Mammary epithelial cell (primary cell): ENCODE measurements at places on chromosomes 2 and 18. TPM values are rescaled to one million over a fixed set of nuclear protein-coding genes. Genes with fewer than 3 reads are reported as not detected.

DNA sequence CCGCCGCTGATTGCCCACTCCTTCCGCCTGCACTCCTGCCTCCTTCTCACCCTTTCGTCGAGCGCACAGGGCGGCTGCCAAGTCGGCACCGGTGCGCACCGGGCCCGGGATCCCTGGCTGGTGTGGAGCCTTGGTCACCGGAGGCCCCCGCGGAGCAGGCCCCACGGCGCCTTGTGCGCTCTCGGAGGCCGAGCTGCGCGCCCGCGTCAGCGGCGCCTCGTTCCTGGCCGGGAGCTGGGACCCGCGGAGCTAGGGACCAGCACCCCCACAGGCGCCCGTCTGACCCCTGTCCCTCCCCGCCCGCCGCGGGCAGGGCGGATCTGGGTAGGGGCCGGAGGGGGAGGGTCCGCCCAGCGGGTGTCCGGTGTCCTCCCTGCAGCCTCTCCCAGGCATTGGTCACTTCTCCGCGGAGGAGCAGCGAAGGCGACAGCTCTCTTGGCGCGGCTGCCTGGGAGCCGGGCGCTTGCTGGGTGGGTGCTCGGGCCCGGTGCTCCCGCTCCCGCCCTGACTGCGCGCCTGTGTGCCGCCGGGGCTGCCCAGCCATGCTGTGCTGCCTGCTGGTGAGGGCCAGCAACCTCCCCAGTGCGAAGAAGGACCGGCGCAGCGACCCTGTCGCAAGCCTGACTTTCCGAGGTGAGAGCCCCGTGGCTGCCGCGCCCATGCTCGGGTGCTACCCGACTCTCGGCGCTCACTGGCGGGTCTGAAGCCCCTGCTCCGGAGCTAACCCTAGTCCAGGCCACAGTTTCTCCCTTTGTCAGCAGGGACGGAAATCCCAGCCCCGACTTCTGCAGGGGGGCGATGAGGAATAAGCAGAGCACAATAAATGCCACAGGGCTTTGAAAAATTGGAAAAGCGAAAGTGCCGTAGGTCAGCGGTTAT lies 13.2 kb downstream of the DYSF start:
- peak; percentile 41 for DNase-seq

DNA sequence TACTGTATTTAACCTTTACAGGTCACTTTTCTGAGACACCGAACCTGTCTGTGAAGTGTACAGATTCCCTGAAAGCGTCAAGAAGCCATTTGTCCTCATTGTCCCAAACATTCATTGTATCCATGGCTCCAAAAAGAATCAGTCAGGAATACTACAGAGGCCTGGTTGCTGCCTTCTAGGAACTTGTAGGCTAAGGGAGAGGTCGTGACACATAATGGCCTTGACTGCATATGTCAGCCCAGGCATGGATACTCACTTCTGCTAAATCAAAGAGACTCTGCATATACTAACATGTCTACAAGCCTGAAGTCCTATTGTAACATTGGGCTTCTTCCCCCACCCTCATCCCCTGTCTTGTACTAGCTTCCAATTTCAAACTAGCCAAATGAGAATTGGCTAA lies 40.2 kb downstream of the ONECUT2 start:
- no peak for DNase-seq

GRCh38 chr18:9428862-9429661 lies 46.3 kb upstream of the RALBP1 start:
- peak; percentile 74 for DNase-seq

- peak; percentile 51 for DNase-seq
These were observed 347.1 kb downstream of the CLIP4 start for GRCh38 chr2:29462293-29462692.

GRCh38 chr18:12049978-12050811 lies 43.4 kb upstream of the ANKRD62 start:
- DNase-seq = no peak

GRCh38 chr18:49013961-49014604 lies 63.3 kb upstream of the SMAD7 start:
- DNase-seq = no peak

GRCh38 chr18:77632758-77633157 lies 383.1 kb downstream of the GALR1 start:
- no peak for DNase-seq

DNA sequence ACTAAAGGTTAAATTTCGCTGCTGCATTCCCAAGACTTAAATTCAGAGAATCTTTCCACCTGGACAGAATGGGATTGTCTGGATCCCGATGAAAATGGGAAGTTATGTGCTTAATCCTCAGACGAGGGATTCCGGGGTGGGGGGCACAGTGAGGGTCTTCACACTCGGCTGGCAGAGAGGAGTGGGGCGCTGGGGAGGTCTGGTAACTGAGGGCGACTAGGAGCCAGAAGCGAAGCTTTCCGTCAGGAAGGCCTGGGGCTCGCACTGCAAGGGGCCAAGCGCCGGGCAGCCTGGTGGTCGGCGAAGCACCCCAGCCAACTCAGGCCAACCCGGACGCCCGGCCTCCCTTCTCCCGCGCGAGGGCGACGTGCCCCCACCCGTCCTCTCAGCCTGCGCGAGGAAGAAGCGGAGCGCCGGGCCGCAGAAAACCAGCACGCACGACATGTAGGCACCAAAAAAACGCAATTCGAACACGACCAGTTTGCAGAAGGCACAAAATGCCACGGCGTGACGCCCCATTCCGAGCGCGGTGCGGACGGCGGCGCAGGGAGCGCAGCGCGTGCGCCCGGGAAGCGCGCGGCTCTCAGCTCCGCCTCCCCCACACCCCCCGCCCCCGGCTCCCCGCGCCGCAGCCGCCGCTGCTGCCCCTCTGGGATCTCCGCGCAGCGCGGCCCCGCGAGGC lies 188.1 kb downstream of the ZEB2 start:
- no peak for DNase-seq

- no peak for DNase-seq
These were observed 76.5 kb downstream of the SMAD7 start for GRCh38 chr18:48874233-48874632.

GRCh38 chr2:175742367-175742766 lies 259.7 kb downstream of the LNPK start:
- peak; percentile 89 for DNase-seq

DNA sequence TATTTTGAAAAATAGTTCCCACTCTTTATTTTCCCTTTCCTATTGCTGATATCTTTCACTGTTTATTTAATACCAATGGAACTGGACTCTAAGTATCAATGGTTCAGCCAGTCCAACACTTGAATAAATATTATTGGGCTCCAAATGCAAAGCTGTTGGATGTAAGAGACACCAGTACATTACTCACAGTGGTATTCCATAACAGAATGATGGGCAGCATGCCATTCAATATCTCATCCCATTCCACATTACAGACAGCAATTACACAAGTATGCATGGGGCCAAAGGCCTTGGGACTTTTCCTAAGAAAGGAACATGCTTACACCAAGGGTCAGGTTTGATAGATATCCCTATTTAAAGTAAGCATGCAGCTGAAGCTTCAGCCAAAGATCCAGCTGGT lies 231.9 kb downstream of the RND3 start:
- DNase-seq = peak; percentile 17

DNA sequence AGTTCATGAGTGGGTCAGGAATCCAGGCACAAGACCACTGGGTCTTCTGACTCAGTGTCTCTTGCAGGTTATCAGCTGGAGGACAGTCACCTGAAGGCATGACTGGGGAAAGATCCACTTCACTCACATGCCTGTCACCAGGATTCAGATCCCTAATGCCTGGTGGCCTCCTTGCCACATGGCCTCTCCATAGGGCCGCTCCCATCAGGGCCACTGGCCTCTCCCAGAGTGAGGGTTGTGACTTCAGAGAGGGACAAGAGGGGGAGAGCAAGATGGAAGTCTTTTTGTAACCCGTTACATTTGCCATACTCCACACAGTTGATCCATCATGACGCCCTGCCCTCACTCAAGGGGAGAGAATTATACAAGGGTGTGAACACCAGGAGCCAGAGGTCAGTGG lies 13.0 kb upstream of the OTOS start:
- no peak for DNase-seq

GRCh38 chr2:59706729-59707128 lies 846.7 kb downstream of the BCL11A start:
- DNase-seq = peak; percentile 6

DNA sequence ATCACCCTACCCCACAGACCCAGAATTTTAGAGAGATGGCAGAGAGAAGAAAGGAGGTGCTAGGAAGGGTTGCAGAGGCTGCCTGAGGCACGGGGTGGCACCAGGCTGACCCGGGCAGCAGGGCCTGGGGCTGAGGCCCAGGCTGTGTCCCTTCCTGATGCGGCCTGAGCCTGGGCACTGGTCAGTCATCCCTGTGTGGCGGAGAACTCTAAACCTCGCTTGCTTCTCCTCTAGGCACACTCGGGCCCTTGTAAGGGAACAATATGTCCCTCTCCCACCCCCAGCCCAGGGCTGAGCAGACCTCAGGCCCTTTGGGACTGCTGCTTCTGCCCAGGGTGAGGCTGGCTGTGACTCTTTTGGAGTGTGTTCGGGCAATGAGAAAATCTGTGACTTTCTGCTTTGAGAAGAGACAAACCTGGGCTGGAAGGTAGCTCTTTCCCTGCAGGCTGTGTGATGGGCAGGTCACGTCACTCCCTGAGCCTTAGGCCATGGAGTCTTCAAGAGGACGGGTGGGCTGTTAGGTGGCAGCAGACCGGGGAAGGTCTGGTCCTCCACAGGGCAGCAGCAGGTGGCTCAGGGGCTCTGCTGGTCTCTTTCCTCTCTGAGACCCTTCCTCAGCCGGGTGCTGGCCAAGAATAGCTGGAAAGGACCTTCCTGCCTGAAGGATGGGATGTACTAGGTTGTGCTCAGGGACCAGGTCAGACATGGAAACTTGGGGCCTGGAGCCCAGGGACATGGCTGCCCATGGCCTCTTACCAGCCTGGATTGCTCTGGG lies 96.8 kb downstream of the GLI2 start:
- no peak for DNase-seq

DNA sequence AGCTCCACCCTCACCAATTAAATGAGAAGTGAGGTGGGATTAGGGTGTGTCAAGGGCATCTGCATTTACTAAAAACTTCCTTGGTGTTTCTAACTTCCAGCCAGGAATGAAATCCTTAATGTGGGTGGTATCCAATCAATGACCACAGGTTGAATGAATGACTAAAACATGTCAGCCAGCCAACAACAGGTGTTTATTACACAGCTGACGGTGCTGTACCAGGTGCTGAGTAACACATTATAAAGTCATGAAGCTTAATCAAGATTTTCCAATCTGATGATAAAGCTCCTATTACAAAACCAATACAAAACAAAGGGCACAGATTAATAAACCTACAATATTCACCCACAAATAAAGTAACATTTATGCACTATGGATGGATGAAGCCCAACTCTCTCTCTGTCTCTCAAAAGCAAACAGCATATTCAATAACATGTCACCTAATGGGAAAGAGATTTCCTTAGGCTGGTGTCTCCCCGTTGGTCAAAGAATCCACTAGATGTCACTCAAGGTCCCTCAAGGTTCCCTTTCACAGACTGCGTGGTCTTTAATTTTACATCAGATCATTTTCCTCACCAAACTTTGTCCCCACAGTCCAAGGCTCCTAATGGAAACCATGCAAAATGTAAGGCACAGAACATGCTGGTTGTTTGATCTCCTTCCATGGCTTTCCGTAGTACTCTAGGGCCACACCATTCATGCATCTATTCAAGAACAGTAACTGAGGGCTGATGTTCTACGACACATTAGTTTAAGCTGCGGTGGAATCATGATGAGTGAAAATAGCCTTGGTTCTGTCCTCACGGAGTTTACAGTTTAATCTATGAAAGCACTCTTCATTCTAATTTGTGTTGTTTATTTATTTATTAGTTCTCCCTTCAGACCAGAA lies 6.4 kb upstream of the PTPN4 start:
- DNase-seq = peak; percentile 32

GRCh38 chr2:164275659-164276058 lies 345.6 kb downstream of the GRB14 start:
- no peak for DNase-seq

- DNase-seq = no peak
These were observed 10.1 kb upstream of the SESTD1 start for GRCh38 chr2:179274749-179275148.

DNA sequence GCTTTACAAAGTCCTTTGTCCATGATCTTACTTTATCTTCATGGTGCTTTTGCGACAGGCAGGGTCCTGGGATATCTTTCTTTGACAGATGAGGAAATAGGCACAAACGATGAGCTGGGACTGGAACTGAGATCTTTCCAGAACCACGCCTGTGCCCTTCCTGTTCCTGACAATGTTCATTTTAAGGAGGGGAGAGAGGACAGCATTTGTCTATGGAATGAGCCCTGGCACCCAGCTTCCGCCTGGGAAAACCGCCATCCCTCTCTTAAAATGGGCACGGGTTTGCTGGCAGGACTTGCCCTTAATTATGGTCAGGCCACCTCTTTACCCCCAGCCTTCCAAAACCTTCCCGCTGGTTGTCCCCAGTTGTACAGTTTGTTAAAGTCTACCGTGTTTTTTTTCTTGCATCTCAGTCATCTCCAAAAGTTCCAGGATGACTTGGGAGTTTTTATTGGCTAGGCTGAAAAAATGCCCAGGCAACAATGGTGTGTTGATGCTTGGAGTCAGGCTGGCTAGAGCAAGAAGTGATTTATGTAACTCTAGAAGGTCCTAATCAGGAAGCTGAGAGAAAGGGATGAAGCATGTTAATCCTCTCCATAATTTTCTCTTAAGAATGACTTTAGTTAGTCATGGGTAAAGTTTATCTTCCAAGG lies 264.9 kb upstream of the EPAS1 start:
- no peak for DNase-seq

DNA sequence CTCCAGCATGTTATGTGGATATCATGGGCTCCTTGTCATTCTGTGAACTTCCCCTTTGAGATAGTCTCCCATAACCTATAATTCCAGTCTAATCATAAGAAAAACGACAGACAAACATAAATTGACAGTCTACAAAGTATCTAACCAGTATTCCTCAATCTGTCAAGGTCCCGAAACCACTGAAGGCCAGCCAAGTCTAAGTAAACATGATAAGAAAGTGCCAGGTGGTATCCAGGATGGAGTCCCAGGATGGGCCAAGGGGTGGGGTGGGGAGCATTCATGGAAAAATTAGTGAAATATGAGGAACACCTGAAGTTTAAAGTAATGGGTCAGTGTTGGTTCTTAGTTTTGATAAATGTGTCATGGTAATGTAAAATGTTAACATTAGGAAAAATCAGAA lies 355.5 kb downstream of the DPP10 start:
- no peak for DNase-seq

- DNase-seq = peak; percentile 37
These were observed 222.9 kb downstream of the PTPRM start for GRCh38 chr18:7789856-7790552.

GRCh38 chr2:45470531-45470930 lies 140.5 kb downstream of the SRBD1 start:
- DNase-seq = no peak

GRCh38 chr2:10059016-10059351 lies 15.6 kb downstream of the KLF11 start:
- DNase-seq = no peak

GAD1 gene
- 1.7 TPM for total RNA-seq

CHPF gene
- total RNA-seq = 114 and 125 TPM in 2 replicates

SPDYA gene
- 1.2 and 2.0 TPM in 2 replicates for total RNA-seq

ASB18 gene
- total RNA-seq = not detected

OSR1 gene
- total RNA-seq = 9.4 and 45.9 TPM in 2 replicates

DLGAP1 gene
- 1.7 TPM for total RNA-seq

SOWAHC gene
- total RNA-seq = 32.9 and 33.0 TPM in 2 replicates

GLI2 gene
- total RNA-seq = not detected in 2 replicates
